ENCODE measurements at places on chromosomes 6 and 20.

- DNase-seq, result no peak
Measured at GRCh38 chr20:25573288-25574251, 11.8 kb downstream of the NINL start.

DNA sequence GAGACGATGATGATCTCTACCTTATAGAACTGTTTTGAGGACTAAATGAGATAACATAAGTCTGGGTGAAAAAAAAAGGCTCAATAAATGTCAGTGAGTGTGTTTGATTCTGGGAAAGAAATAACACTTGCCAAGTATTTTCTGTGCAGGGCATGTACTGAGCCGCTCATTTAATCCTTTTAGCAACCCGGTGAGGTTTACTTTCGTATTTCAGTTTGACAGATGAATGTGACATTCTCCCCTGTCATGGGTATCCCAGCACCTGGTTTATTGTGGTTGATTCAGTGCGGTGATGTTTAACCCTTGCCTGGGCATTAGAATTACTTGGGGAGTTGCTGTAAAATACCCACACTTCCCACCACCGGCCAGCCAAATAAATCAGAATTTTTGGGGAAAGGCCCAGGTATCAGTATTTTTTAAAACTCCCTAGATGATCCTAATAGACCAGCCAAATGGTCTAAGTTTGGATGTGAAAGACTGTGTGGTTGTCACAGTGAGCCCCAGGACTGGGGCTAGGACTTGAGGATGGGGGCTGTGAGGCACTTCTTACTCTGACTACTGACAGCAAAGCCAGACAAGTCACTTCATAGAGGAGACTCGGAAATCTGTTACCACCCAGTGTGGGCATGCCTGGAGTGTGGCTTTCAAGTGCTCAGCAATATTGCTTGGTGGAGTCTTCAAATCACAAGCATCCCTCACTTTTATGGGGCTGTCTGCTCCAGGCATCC lies 100.2 kb upstream of the KCNG1 start:
- no peak for DNase-seq

DNA sequence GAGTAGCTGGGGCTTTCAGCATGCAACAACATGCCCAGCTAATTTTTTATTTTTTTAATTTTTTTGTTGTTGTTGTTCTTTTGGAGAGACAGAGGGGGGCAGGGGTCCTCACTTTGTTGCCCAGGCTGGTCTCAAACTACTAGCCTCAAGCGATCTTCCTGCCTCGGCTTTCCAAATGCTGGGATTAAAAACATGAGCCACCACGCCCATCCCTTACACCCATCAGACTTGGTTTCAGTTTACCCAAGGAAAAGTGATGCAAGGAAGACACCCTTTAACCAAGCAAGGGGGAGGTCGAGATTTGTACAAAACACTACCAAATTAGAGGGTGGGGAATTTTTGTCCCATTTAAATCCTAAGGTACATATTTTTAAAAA lies 210.1 kb downstream of the ARHGAP18 start:
- no peak for DNase-seq

DNA sequence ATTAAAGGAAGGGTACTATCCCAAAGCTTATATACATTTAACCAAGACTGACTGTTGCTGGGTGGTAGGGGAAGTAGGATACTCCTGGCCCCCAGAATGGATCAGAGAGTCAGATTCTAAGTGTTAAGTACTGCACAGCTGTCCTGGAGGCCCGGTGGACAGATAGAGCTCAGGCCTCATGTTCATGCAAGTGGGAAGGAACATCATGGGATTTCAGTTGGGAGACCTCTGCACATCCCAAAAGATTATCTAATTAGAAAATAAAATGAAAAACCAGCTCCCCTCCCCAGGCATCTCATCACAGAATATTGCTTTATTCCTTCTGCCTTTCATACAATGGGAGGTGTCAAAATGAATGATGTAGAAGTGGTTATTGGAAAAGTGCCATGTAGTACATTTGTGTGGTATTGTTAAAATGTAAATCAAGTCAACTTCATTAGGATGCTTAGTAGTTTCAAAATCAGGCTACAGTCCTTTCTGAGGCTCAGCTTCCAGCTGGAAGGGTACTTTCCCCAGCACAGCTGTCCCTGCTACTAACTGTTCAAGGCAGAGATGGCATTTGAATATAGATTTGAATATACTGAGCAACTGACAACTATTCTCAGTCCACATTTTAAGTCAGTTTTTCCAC lies 82.9 kb downstream of the SLC35B3 start:
- no peak for DNase-seq

GRCh38 chr6:13406781-13407180 lies 78.4 kb upstream of the TBC1D7 start:
- no peak for DNase-seq

DNA sequence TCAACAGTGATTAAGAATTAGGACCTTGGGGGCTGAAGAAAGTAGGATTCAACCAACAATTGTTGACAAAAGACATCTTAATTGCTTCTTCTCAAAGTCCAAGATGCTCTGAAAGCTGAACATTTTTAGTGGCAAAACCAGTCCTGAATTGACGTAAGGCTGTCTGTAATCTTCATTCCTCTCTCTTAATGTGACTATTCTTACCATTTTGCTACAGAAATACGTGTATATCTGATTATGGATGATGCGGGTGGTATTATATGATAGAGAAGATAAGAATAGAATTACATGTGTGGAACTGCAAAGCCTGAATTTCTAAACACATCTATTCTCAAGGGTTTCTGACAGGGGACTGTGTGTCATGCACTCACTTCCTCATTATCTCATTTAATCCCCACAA lies 130.3 kb upstream of the SASH1 start:
- DNase-seq, result no peak

- DNase-seq, result no peak
Measured at GRCh38 chr6:147126618-147127022, 77.6 kb upstream of the STXBP5 start.

DNA sequence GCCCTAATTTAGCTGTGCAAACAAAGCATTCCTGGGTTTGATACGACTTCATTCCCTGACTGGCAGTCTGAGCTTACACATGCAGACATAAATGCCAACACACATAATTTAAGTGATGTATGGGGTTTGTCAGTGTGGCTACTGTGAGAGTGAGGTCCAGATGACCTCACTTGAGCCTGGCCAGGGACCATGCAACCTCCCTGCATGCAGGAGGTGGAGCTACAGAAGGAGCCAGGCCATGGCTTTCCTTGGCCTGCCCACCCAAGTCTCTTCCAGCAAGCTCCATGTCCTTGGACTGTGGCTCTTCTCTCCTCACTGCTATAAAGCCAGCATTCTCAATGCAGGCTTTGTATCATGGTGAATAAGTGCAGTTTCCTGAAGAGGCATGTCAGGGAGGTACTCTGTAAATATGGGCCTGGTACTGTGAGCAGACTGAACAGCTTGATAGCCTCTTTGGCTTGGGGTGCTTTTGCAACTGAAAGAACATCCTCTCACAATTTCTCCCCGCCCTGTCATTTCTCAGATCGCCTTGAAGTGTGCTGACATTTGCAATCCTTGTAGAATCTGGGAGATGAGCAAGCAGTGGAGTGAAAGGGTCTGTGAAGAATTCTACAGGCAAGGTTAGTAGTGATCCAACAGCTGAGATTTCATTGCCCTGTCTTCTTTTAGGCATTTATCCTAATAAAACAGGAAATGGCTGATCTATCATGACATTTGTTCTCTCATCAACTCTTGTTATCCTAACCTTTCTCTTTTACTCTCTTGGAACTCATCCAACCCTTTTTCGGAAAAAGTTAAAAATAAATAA lies 69.2 kb downstream of the MTFR2 start:
- no peak for DNase-seq

DNA sequence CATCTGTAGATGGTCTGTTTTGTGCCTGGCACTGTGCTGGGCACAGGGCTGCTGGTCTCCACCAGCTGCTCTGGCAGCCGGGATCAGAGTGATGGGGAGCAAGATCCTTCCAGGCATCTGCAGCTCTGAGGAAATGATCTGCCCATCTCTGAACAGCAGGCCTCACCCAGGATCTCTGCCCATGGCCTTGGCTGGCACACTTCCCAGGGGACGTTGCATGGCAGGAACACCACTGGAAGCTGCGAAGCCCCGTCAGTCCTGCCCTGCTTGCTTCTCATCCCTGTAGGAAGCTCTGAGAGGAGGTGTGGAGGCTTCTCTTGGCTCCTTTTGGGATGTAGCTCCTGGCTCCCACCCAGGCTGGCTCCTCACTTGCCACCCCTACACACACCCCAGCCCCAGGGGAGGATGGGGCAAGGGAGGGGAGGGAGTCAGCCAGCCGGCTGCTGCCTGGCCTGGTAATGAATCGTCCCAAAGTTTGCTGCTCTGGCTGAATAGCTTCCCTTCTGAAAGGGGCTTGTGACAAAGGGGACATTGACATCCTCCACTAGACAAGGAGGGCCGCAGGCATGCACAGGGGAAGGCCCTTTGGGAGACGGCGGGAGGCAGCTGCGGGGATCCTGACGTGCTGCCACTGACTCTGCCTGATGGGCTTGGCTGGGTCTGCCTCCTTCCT lies 108.9 kb downstream of the VEGFA start:
- DNase-seq, result no peak

DNA sequence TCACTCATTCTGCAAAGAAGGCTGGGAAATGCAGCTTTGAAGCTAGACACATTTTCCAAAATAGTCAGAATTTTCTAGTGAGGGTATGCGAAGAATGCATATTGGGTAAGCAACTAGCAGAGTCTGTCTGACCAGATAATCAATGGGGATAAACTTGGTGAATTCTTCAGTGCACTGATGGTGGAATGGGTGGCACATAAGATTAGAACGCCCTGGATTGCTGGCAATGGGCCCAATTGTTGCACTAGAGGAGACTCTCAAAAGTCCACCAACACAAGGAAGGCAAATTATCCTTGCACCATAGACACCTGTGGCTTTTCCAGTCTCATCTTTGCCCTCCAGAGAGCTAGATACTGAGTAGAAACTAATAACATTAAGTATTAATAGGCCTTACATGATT lies 167.6 kb downstream of the PTPRT start:
- DNase-seq, result no peak

GRCh38 chr6:19827903-19828302 lies 9.3 kb upstream of the ID4 start:
- DNase-seq, result no peak

DNA sequence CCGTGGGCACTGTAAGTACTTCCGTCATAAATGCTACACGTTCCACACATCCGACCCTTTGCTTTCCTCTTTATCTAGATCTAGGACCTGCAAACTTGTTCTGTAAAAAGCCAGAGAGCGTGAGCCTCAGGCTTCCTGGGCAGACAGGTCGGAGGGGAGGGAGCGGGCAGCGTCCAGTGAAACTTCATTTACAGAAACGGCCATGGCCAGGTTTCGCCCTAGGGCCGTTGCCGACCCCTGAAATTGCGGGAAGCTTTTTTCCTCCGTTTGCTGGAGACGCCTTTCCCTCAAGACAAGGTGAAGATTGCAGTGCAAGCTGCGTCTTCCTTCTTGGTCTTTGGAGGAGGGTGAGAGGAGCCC lies 155.4 kb downstream of the DLL1 start:
- DNase-seq, result no peak

- DNase-seq, result no peak
Measured at GRCh38 chr6:140020207-140020791, 645.9 kb upstream of the CITED2 start.

DNA sequence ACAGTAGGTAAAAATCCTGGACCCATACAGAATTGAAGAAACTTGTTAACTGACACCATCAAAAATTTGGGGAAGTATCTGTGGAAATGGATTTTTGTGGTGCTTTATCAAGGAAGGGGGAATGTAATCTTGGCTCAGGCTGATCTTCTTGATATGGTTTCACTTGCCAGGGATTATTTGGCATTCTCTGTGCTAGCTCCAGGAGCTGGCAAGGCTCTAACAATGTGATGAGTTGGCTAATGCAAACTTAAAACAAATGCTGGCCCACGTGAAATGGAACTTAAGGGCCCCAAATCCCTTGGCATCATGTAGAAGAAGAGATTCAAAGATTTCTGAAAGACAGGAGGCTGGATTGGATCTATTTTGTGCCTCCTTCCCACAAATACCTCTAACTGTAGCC lies 13.1 kb downstream of the KCNS1 start:
- no peak for DNase-seq

- DNase-seq, result no peak
Measured at GRCh38 chr20:35870541-35871258, 83.6 kb downstream of the SCAND1 start.

DNA sequence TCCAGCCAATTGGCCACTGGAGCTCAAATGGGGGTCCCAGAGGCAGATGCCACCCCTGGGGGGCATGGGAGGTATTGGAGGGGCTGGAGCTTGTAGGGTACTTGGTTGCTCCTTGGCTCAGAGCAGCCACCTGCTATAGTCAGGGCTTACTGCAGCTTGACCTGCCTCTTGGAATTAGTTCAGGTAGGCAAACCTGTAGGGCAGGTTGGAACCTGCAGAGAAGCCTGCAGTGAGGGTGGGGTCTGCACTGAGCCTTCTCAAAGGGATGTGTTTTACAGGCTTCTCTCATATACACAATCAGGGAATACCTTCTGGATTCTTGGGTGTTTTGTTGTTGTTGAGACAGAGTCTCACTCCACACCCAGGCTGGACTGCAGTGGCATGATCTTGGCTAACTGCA lies 94.2 kb upstream of the MYL9 start:
- DNase-seq, result no peak

DNA sequence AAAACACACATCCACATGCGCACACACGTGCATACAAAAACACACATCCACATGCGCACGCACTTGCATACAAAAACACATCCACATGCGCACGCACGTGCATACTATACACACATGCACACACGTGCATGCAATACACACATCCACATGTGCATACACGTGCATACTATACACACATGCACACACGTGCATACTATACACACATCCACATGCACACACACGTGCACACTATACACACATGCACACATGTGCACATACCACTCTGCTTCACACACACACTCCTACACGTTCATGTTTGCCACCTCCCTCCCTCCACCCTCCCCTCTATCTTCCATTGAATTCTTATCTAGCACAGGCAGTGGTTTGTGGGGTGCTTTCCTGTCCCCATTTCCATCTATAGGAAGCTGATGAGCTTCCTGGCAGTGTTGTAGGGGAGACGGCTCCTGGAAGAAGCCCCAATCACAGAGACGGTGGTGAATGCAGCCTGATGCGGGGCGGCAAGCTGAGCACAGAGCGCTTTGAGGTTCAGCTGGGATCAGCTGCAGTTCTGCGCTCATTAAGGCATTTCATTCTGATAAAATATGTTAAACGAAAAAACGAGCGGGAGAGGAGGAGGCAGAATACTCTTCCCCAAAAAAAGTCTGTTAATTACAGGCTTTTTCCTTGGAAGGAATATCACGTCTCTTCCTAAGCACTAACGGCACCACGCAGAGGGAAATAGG lies 287.7 kb downstream of the TAF4 start:
- DNase-seq, result no peak

DNA sequence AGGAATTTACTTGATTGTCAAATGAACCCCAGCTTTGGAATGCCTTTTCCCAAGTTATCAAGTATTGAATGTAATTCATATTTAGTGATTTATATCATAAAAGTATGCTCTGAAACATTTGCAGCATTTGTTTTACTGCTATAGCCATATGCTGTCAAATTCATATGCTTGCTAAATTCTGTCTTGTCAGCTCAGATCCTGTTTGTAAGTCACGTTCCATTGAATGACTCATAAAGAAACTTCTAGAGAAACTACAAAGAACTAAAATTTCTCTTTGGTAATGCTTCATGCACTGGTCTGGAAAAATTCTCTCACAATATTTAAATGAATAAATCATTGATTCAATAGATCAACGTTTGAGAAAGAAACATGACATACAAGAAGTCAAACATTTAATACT lies 445.9 kb downstream of the PHF3 start:
- DNase-seq, result no peak

All from GM12864 (cell line).